ENCODE measurements at places on chromosomes 1 and 21. TPM values are rescaled to one million over a fixed set of nuclear protein-coding genes. Genes with fewer than 3 reads are reported as not detected.

MFSD2A gene
- 69.5 TPM for total RNA-seq

HES5 gene
- not detected for total RNA-seq

- no peaks in the 10 kb centered on the region for H3K27me3 ChIP-seq
- no peak overlapping the region for H3K4me3 ChIP-seq
- no peak for DNase-seq
- H3K4me1 ChIP-seq = no peaks in the 10 kb centered on the region
- H3K36me3 ChIP-seq = no peaks in the 10 kb centered on the region
These were observed 163.1 kb downstream of the KCNJ6 start for GRCh38 chr21:37753122-37753599.

GRCh38 chr21:38498057-38498833, at the start of gene ERG:
Gene ERG, minus strand, starts transcription at chr21:38498477. Its CDS starts 97 bp downstream, at chr21:38498380.
- H3K4me3 ChIP-seq = peak within 1 kb of the TSS; percentile 38
- no peaks in the 10 kb centered on the region for H3K36me3 ChIP-seq
- DNase-seq = peak; percentile 39
- peak within 1 kb of the TSS; percentile 29 for H3K27ac ChIP-seq

GRCh38 chr1:77718181-77718580, 35.7 kb upstream of the ZZZ3 start:
- H3K27me3 ChIP-seq = no peaks in the 10 kb centered on the region
- H3K36me3 ChIP-seq = peaks cover 12% of the 10 kb centered on the region
- no peak overlapping the region for H3K4me3 ChIP-seq
- H3K27ac ChIP-seq = no peak overlapping the region
- no peak for DNase-seq
- H3K4me1 ChIP-seq = no peaks in the 10 kb centered on the region

DNA sequence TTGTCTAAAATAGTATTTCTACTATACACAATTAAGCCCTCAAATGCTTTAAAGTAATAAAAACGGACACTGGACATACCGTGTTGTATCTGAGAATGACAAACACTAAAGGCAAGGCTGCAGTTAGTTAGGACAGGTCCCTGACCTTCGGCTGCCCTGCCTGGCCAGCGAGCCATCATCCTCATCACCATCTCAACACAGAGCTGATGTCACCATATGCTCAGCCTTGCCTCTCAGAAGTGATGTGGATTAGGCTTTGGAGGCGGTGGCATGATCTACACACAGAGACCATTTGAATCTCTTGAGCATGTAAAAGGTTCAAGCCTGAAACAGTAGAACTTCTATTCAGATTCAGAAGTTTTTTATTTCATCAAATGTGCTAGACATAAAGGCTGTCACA, 244.7 kb downstream of the SDCCAG8 start:
- H3K36me3 ChIP-seq = no peaks in the 10 kb centered on the region
- H3K27ac ChIP-seq = no peak overlapping the region
- no peak for DNase-seq
- H3K4me1 ChIP-seq = no peaks in the 10 kb centered on the region
- H3K4me3 ChIP-seq = no peak overlapping the region
- no peaks in the 10 kb centered on the region for H3K27me3 ChIP-seq

- peaks cover 20% of the 10 kb centered on the region for H3K4me1 ChIP-seq
- H3K4me3 ChIP-seq = no peak overlapping the region
- no peak overlapping the region for H3K27ac ChIP-seq
- DNase-seq = no peak
- H3K36me3 ChIP-seq = no peaks in the 10 kb centered on the region
These were observed 105.6 kb upstream of the USH2A start for GRCh38 chr1:216528816-216529215.

DNA sequence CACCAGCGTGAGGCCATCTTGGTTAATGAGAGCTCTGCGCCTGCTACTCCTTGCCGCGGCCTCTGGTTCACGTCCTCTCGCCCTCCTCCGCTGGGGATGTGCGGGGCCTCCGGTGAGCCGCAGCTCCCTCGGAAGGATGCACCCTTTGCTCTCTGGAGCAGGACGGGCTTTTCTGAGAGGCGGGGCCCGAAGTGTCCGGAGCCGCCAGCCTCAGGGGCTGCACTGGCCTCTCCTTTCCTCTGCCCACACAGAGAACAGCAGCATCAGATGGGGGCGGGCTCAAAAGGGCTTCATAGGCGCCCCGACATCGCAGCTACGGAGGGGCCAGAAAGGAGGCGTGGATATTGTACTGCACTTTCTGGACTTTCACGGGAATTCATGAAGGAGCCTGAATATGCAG, 284.7 kb downstream of the CAMTA1 start:
- no peaks in the 10 kb centered on the region for H3K4me1 ChIP-seq
- no peak overlapping the region for H3K27ac ChIP-seq
- H3K27me3 ChIP-seq = no peaks in the 10 kb centered on the region
- peak overlapping the region; percentile 36 for H3K4me3 ChIP-seq
- DNase-seq = no peak

DNA sequence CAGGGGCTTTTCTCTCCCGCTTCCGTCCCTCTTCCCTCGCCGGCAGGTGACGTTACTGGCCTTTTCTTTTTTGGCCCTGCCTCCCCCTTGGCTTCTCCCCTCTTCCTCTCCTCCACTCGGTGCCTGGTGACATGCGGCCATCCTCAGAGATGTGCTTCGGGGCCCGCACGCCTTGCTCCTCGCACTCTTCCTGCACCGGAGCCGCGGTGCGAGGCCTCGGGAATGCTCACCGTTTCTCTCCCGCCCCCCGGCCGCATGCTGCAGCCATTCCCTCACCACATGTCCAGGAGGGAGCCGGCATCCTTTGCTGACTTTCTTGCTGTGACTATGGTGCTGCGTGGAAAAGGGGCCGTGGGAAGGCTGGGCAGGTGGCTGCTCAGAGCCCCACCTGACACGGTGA, 39.3 kb downstream of the PDE9A start:
- H3K27me3 ChIP-seq = no peaks in the 10 kb centered on the region
- no peaks in the 10 kb centered on the region for H3K36me3 ChIP-seq
- no peak overlapping the region for H3K4me3 ChIP-seq

DNA sequence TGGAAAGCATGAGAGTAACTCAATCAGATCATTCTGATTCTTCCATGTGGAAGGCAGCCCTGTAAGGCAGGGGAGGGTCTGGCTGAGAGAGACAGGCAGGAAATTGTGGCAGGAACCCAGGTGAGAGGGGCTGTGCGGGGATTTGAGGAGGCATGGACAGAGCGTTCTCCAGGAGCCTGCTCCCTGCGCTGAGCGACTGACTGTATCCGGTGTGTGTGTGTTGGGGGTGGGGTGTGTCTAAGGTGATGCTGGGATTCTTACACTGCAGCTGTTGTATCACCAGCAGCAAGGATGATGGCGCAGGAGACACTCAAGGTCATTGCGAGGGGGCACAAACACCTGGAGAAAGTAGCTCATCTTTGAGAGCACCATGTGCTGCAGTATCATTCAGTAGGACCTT, 128.5 kb downstream of the RHOU start:
- peaks cover 31% of the 10 kb centered on the region for H3K4me1 ChIP-seq
- DNase-seq = no peak
- H3K4me3 ChIP-seq = no peak overlapping the region

DNA sequence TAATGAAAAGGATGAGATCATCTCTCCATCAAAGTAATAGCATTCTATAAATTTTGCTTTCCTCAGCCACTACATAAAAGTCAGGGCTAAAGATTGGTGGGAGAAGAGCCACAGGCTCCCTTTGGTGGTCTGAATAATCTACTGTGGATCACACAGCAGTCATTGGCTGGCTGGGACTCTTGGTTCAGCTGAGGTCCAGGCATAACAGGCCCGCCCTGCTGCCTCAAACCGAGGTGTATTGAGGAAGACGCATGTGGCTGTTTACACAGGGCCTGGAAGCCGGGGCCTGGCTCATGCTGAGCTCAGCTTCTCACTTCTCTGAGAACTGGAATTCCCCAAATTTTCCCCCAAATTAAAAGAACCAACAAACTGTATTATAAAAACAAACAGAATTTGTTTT, 139.2 kb downstream of the PTPRC start:
- no peak overlapping the region for H3K4me3 ChIP-seq
- H3K36me3 ChIP-seq = no peaks in the 10 kb centered on the region
- no peak overlapping the region for H3K27ac ChIP-seq

DNA sequence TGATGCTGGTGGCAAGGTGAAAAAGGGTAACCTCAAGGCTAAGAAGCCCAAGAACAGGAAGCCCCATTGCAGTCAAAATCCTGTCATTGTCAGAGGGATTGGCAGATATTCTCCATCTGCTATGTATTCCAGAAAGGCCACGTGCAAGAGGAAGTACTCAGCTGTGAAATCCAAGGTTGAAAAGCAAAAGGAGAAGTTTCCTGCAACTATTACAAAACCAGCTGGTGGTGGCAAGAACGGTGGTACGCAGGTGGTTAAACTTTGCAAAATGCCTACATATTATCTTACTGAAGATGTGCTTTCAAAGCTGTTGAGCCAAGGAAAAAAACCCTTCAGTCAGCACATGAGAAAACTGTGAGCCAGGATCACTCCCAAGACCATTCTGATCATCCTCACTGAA, 13.7 kb upstream of the VPS45 start:
- no peak overlapping the region for H3K27ac ChIP-seq
- H3K4me3 ChIP-seq = no peak overlapping the region
- no peak for DNase-seq
- H3K4me1 ChIP-seq = peaks cover 6% of the 10 kb centered on the region
